ENCODE measurements at places on chromosomes 11 and 22.

DNA sequence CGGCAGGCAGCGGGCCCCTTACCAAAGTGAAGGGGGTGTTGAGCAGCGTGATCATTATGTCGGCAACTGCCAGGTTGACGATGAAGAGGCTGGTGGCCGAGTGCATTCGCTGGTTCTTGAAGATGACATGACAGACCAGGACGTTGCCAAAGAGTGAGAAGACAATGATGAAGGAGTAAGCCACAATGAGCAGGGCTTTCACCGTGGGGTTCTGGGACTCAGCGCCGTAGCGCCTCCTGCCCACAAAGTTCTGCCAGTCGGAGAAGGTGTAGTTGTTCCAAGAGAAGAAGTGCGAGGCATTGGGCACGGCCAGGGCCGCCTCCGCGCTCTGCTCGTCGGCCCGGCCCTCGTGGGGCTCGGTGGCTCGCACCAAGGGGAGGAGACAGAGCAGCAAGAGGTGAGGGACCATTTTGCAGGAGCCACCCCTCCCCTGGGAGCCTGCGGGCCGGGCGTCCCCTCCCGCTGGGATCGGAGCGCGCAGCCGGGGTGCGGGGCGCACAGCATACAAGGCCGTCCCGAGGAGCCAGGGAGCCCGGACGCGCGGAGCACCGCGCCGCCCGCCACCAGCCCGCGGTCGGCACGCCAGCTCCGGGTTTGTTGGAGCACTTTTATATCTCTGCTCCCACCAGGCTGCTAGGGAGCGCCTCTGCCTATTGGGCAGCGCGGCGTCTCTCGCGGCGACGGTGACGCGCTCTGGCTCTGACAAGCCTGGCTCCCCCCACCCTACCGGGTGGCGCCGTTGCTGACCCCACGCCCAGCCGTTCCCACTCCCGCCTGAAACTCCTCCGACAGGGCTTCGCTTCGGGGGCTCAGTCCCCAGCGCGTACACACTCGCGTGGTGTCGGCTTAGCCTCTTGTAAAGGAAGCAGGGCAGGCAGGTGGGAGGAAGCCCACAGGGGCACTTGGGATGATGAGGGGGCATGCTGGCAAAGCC is at the start of gene GPR83:
Gene GPR83 (minus strand): TSS at position 581 of the 934 bp plus-strand sequence. CDS start 172 bp downstream, at position 409.
- peak; percentile 41 for DNase-seq

- peak; percentile 35 for DNase-seq
These were observed at the start of gene WNT11 for GRCh38 chr11:76206327-76207081. TSS of gene WNT11 (minus strand) at chr11:76206502. CDS start at chr11:76206407, 95 bp downstream.

DNA sequence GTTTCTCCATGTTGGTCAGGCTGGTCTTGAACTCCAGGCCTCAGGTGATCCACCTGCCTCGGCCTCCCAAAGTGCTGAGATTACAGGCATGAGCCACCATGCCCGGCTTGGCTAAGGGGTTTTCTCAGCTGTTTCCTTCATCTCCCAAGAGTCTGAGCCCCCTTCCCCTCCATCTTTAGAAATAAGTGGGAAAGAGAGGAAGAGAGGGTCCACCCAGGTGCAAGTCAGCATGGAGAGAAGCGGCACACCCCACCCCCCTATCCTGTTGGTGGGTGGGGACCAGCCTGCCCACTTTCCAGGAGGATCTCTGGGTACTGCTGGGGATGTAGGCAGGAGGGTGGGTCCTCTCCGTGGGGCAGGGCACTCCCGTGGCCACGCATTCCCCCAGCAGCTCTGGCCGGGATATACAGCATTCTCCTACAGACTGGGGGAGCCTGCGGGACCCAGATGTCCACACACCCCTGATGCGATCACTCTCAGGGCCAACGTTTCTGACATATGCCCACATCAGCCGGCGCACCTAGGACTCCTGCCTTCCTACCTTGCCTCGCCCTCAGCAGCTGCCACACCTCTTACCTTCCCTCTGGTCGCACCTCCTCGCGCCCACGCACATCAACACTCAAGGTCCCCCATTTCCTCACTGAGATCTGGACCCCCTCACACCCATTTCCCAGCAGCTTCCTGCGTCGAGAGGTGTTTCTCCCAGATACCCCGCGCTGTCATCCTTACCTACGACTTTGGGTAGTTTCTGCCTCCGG is 8.9 kb downstream of the SCARF2 start:
- DNase-seq = no peak

DNA sequence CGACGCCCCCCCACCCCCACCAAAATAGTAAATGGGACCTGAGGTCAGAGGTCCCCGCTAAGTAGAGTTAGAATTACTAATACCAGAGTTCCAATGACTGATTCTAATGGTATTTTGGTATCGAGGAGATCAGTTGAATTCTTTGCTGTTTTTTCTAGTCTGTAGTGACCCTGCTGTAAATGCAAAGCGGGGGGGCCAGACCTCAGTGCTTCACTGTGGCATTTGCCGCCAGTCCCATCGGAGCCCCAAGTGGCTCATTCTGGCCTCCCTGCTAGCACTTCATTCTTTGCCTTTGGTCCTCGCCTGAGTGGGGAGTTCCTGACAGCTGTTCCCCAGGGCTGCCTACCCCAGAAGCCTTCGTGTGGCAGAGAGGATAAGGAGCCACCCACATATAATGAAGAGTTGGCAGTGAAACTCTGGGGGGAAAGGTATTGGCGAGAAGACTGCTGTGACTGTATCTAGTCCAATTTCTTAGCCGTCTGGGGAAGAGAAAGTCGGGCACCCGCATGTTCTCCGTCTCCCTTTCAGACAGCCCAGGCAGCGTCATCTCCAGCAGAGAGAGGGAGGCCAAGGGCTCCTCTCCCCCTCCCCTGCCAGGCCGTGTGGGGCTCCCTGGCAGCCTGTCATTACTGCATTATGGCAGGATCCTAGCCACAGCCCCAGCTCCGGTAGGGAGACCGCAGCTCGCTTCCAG is 19.4 kb upstream of the CABP7 start:
- peak; percentile 74 for DNase-seq

GRCh38 chr11:70115778-70116177 is 37.7 kb downstream of the ANO1 start:
- DNase-seq = no peak

GRCh38 chr11:45173064-45173463 is 26.6 kb downstream of the PRDM11 start:
- DNase-seq = no peak

- no peak for DNase-seq
These were observed 20.1 kb downstream of the TMPRSS13 start for GRCh38 chr11:117908959-117909610.

GRCh38 chr11:70423523-70424505 is 25.5 kb downstream of the CTTN start:
- DNase-seq = peak; percentile 89

DNA sequence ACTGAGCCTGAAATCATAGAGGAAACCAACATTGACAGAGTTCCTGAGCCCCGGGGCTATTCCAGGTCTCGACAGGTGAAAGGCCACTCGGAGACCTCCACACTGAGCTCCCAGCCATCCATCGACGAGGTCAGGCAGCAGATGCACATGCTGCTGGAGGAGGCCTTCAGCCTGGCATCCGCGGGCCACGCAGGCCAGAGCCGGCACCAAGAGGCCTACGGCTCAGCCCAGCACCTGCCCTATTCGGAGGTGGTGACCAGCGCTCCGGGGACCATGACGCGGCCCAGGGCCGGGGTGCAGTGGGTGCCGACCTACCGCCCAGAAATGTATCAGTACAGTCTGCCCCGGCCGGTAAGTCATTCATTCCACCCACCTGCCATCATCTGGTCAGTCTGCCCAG is 54.9 kb downstream of the C11orf91 start:
- DNase-seq = no peak

GRCh38 chr22:21760640-21761039 is 25.0 kb upstream of the YPEL1 start:
- peak; percentile 61 for DNase-seq

- no peak for DNase-seq
These were observed 29.4 kb downstream of the GDPD5 start for GRCh38 chr11:75496305-75496752.

DNA sequence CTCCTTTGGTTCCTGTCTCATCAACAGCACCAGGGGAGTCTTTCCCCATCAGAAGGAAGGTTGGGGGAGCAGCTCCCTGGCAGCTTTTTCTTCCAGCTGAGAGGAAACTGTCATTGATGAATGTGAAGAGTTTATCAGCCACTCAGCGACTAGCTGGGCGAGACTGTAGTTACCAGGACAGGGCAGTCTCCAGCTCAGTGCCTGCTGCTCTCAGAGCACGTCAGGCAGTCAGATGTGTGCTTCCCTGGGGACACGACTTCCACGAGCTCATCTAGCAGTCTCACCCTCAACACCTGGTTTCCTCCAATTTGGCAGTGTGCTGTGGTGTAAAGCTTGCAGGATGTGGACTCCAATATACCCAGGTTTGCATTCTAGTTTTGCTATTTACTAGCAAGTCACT is 12.5 kb upstream of the C1QTNF4 start:
- no peak for DNase-seq

GRCh38 chr22:44108806-44109385 is 71.8 kb upstream of the PARVG start:
- DNase-seq = no peak

DNA sequence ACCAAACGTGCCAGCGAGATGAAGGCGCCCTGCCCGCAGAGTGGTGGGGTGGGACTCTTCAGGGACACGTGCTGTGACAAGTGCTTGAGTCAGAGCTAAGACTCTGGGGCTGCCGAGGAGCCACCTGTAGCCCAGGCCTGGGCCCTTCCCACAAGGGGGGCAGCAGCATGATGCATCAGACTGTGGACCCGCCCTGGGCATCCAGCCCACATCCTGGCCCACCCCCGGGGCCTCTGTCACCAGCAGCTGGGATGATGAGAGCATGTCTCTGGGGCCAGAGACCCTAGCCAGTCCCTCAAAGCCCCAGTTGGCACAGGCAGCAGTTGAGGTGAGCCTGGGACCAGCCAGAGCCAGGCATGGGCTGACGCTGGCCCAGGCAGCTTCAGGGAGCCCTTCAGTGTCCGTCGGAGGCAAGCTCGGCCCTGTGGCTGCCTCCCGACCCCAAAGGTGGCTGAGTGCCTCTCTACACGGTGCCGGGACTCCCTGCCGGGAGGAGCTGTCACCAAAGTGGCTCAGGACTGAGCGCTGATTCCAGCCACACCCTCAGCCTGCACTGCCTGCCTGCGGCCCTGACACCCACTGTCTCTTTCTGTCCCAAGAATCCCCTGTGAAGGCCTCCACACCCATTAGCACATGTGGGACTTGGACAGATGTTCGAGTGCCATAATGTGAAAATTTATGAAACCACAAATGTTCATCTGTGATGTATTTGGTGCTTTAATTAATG is 41.3 kb downstream of the CDKN1C start:
- no peak for DNase-seq

DNA sequence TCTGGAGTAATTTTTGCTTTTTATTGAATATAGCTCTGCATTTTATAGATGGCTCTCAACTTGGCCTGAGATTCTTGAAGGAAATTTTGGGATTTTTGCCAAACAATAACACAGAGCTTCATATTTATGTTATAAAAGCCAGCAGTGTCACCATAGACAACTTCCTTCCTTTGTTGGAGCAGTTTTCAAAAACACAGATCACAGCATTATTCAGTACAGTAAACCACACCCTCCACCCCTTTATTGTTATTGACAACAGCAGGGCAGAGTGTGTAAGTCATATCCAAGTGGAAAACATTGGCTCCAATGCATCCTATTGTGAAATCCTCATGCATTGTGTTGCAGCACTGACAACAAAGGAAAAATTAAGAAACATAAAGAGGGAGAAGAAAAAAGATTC is 62.6 kb upstream of the PRSS23 start:
- DNase-seq = peak; percentile 57

DNA sequence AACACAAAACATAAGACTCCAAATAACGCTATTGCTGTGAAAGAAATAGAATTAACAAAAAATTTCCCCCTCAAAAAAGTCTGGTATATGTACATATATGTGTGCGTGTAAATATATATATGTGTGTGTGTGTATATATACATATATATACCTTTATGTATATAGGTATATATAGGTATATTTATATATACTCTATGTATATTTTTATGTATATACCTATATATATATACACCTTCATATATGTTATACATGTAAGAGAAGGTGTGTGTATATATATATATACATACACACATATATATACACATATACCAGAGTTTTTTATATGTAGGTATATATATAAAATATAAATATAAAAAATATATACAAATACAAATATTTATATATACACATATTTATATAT is 199.2 kb downstream of the RAB38 start:
- DNase-seq = no peak

- DNase-seq = no peak
These were observed 4.0 kb downstream of the OR4X2 start for GRCh38 chr11:48248902-48249301.

DNA sequence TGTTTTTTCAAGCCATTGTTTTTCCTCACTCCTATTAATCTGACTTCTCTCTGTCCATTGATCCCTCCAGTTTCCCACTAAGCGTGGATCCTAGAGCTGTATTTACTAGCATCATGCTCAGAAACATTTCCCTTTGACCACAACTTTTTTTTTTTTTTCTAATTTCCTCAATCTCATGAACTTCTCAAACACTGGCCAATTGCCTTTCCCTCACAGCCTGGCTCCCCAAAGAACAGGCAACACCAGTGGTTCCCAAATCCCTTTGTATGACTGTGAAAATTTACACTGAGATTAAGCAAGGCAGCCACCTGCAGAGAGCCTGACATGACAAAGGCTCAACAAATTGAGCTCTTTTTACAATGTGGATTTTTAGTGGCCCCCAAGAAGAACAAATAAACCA is 1.4 kb upstream of the TPP1 start:
- DNase-seq = no peak

GRCh38 chr11:1224491-1225385 is 1.9 kb downstream of the MUC5B start:
- DNase-seq = no peak

- no peak for DNase-seq
These were observed 109.3 kb downstream of the NECTIN1 start for GRCh38 chr11:119619665-119620064.

DNA sequence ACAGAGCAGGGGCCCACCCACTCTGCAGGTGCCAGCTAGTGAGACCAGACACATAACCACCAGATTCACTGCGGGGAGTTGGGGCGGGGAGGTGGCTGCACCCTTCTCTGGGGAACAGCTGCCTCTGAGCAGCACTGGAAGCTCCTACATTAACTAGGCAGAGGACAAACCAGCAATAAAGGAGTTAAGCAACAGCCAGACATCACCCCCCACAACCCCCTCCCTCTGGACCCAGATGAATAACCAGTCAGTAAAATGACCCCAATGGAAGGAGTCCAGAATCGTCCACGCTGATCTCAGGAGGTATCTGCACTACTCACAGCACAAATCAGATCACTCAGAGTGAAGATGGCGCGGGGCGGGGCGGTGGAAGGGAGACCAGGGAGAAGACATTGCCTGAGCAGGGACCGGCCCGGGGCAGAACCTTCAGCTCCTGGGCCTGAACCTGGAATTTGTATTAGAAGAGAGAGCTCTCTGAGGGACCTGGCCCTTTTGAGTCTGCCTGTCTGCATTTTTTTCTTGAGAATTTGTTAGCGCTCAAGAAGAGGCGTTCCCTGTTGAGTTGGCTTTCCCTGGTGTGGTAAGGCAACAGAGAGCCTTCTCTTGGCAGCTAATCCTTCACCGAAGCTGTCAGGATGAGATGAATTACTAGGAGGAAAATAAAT is 125.5 kb upstream of the NCAM1 start:
- DNase-seq = no peak

GRCh38 chr11:57303990-57304579 is 20.7 kb downstream of the TNKS1BP1 start:
- no peak for DNase-seq

- DNase-seq = no peak
These were observed 22.5 kb upstream of the WNT7B start for GRCh38 chr22:45999379-45999971.

All from EH (cell line).